Cortex of kidney (tissue), 1 donor: ENCODE measurements at places on chromosomes 4 and X.

DNA sequence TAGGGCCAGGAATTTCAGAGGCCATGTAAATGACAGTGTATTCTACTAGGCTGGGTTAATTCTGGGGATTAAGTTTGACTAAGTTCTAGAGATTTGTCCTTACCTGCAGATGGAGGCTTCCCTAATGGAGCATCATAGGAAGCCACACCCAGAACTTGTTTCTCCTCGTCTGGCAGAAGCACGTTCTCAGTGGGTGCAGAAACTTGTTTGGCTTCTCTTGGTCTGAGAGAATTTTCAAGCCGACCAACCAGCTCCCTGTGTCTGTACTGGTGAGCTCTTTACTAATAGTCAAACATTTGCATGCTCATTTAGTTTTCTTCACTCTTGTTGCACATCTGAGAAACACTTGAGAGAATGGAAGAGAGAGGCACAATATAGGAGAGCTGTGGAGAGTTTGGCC lies 907 bp upstream of the ATP10D start:
- DNase-seq = no peak

DNA sequence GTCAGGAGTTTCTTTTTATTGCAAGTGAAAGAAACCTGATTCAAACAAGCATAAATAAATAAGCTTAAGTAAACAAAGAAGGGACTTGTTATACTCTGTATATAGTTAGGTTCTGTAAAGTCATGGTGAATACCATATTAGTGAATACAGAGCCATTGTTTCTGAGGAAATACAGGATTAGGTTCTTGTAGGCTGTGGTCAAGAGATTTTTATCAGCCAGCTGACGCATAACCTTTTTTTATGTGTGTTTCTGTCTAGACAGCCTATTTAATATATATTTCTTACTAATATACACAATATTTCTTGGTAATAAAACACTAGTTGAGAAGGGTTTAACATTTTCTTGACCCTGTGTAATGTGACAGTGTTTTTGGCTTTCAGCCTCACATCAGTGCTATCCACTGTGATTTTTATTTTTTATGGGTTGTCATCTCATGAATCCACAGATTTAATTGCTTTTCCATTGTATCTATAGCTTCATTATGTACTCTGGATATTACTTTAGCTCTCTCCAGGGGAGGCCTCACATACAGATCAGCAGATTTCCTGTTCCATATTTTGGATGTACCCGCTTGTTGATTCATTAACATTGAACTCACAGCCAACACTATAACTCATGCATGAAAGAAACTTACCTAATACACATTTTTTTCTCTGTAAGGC lies 8.0 kb downstream of the HERC3 start:
- no peak for DNase-seq

DNA sequence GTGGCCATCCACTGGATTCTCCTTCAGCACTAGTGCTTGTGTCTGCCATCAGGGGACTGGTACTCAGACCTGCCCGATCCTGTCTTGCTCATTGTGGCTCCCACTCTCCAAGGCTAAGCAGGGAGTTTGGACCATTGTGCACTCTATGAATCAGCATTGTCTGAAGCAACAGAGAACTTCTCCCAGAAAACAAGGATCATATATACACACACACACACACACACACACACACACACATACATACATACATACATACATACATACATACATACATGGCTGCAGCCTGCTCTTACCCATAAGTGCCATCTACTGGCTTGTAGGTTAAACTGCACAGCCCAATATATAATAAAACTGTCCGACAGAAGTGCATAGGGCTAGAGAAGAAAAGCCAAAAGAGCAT lies 345.3 kb upstream of the LCORL start:
- DNase-seq = no peak

GRCh38 chr4:177012918-177013545 lies 220.3 kb upstream of the VEGFC start:
- DNase-seq = no peak

- DNase-seq = no peak
Observed at GRCh38 chrX:13863324-13863723, 46.4 kb upstream of the GPM6B start.

DNA sequence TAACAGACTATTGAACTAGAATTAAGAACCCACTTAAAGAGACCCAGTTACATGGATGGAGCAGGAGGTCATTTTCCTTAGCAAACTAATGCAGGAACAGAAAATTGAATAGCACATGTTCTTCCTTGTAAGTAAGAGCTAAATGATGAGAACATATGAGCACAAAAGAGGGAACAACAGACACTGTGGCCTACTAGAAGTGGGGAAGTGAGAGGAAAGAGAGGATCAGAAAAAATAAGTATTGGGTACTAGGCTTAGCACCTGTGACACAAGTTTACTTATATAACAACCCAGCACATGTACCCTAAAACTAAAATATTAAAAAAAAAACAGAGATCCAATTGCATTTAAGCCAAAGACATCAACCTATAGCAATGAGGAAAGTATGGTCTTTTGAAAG lies 26.2 kb downstream of the ARAP2 start:
- no peak for DNase-seq

GRCh38 chr4:85732124-85732523 lies 257.2 kb downstream of the ARHGAP24 start:
- DNase-seq = no peak

- DNase-seq = no peak
Observed at GRCh38 chr4:128564081-128564630, 245.3 kb upstream of the JADE1 start.

GRCh38 chr4:129046055-129046959 lies 47.0 kb downstream of the SCLT1 start:
- no peak for DNase-seq

DNA sequence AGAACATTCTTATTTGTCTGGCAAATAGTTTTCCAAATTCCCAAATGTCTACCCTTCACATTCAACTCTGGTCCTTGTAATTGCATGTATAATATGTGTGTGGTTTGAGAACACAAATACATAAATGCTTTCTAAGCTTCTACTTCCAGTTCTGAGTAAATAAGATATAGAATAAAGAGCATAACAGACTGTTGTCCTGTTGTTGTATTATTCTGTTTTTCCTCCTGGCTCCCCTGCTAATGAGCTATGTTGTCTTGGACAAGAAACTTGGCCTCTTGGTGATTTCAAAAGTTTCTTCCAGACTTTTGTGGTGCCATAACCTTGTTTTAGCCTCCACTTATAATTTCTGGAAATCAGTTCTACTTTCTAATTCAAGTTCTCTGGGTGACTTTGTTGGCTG lies 75.3 kb upstream of the USP38 start:
- no peak for DNase-seq

DNA sequence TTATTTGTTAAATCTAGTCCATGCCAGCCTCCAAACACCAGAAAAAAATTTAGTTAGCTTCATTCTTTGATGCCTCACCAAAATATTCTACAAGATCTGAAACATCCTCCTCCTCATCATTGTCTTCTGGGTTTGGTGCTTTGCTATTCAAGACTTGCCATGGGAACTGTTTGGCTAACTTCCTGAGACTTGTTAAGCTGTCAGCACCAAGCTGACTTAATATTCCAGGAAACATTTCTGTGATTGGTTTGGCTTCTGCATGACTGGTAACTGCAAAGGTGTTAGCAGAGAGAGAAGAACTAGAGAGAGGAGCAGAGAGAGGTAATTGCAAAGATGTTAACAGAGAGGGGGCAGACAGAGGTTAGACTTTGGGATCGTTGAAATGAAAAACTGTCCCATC lies 101.3 kb downstream of the PALLD start:
- no peak for DNase-seq
